ENCODE measurements at places on chromosomes 12 and 14.

DNA sequence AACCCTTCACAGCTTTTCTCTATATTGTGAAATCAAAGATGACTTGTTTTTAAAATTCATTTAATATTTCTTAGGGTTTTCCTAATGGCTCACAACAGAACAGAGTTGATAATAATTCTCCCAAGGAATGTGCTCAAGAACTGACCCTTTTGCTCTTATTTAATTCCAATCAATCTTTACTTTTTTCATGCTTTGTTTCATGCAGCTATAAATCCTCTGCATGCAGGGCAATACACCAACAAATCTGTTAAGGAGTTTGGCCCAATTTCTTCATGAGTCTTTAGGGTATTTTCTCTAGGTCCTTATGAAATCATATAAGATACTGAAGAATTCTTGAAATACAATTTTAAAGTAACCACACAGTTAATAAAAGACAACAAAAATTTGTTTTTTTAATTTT, 264.2 kb downstream of the SLC6A15 start:
- DNase-seq: no peak

GRCh38 chr14:24690492-24690891, 56.5 kb upstream of the GZMB start:
- no peak for DNase-seq

- no peak for DNase-seq
Observed at GRCh38 chr12:32069071-32069470, 37.6 kb upstream of the BICD1 start.

- no peak for DNase-seq
Observed at GRCh38 chr12:54240971-54241588, 38.8 kb downstream of the CBX5 start.

- no peak for DNase-seq
Observed at GRCh38 chr14:67638642-67639041, 18.9 kb downstream of the ARG2 start.
